ENCODE measurements at places on chromosomes 12 and 14.

DNA sequence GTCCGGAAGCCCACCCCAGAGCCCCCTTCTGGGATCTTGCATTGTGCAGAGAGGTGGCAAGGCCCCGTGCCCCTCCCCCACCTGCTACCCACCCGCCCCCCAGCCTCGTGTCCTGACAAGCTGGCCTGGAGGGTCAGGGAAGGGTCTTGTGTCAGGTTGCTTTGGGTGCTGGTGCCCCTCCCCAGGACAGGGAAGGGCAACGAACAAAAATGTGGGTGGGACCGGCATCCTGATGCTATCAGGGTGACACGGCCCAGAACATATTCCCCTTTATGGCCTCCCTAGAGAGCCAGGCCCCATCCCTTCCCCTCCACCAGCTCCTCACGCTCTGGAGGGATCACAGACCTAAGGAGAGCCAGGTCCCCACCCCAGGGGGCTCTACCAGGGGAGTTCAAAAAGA, 38.7 kb upstream of the TMEM179 start:
- DNase-seq: no peak

DNA sequence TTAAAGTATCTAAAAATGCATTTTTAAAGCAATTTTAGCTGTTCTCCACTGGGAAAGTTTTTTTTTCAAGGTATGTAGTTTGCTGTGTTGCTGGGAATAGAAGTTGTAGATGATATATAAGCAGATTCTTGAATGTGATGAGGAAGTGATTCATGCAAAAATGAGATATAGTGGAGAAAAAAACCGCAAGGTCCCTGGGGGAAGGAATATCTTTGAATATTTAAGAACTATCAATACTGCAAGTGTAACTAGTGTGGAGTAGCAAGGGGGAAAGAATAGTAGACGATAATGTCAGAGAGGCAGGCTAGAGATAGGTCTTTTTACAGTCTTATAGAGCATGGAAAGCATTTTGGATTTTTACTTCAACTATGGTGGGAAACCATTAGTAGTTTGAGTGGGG, 42.5 kb downstream of the PTCSC3 start:
- no peak for DNase-seq

GRCh38 chr12:34343766-34344165, 321.5 kb downstream of the ALG10 start:
- DNase-seq: no peak

DNA sequence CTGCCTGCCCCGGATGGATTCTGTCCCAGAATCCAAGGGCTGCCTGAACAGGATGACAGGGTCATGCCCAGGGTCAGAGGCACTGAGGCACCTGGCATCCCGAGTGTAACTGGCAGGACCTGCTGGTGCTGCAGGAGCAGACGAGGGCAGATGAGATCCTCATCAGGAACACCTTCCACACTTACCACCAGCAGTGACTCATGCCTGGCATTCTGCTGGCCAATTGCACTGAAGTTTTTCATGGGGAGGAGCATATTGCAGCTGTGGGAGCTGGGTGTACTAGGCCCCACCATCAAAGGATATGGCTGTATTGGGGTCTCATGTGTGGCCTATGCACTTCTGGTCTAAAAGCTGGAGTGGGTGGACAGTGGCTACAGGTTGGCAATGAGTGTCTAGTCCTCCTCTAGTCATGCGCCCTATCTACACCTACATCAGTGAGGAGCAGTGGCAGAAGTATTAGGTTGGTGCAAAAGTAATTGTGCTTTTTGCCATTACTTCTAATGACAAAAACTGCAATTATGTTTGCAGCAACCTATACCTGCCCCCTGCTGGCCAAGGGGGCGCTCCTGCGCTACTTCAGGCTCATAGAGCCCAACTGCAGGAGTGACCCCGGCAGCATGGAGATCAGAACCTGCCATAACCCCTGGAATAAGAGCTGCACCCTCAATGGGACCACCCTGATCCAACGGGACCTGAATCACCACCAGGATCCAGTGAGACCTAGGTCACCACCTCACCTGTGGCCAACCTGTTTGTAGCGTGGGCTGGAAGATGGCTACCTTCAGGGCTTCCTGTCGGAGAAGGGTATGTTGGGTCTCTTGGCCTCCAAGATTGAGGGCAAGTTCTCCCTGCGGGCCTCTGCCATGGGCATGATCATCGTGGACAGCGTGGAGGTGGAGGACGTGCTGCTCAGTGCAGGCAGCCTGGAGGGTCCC, 8.0 kb upstream of the C12orf42 start:
- no peak for DNase-seq

GRCh38 chr12:109998904-109999648, at the start of gene ANKRD13A:
TSS of gene ANKRD13A (plus strand) at chr12:109999430. CDS start at chr12:109999689, 259 bp downstream.
- peak; percentile 66 for DNase-seq

DNA sequence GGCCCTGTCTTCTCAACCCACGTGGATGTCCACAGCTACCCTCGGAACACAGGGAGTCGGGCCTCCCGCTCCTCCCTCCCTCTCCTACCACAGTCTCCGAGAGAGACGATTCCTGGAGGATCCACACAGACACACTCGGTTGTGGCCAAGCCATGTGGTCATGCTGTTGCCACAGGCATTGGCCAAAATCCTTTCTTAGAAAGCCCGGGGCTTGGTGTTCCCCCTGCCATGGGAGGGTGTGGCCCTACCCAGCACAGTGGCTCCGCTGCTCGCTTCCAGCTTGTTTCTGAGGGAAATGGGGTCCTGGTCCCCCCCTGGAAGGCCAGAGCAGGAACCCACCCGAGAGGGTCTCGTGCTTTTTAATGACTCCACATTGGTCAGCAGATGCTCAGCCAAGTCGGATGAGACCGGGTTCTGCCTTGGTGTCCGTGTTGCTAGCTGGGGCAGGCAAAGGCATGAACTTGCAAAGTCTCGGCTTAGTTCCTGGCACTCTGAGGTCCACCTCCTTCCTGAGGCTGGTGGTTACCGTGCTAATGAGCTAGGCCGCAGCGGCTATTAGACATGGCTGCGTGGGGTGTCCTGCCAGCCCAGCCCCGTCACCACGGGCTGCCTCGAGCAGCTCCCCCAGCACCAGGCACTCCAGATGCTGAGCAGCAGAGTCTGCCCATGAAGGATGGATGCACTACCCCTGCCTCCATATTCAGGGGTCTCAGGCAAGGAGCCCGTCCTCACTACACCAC, 46.8 kb upstream of the MEG3 start:
- no peak for DNase-seq
